Tibial nerve (tissue), 4 donors: ENCODE measurements at places on chromosomes 4 and X. TPM values are rescaled to one million over a fixed set of nuclear protein-coding genes. Genes with fewer than 3 reads are reported as not detected.

- no peak for DNase-seq
Observed at GRCh38 chr4:122819708-122820449, 6.8 kb upstream of the FGF2 start.

Gene PDS5A
- total RNA-seq: 78.1 TPM

DNA sequence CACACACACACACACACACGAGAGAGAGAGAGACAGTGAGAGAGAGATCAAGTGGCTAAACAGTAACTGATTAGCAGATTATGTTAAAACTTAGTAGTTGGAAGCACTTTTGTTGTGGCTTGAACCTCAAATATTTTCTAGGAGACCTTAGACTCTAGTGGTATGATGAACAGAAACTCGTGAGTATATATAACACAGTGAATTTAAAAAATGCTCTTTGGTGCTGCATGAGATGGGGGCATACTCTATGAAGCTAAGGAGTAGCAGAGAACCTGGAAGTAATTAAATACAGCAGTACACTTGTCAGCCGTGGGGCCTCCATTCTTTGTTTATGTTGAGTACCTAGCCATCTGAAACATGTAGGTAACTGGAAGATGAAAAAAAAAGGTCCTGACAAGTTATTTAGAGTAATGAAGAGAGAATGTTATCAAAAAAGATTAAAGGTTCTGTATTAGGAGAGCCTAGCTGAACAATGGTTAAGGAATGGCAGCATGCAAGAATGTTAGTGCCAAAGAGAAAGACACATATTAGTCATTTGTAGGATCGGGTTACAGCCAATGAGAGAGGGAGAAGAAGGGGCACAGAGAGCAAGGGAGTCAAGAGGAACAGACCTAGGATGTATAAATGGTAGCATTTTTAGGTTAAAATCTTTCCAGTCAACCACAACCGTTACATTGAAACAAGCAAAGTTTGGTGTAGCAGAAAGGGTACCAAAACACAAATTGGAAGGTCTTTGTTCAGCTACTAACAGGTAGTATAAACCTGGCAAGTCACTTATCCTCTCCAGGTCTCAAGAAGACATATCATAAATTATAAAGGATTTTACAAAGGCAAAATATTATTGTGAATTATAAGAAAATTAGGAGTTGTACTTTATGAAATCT lies 316.7 kb upstream of the DIPK2B start:
- no peak for DNase-seq

Gene PCDH11X
- 0.84 TPM for total RNA-seq

GRCh38 chrX:135086197-135086854 lies 34.0 kb downstream of the ETDB start:
- peak; percentile 38 for DNase-seq

GRCh38 chrX:17547658-17548057 lies 172.7 kb downstream of the NHS start:
- no peak for DNase-seq

DNA sequence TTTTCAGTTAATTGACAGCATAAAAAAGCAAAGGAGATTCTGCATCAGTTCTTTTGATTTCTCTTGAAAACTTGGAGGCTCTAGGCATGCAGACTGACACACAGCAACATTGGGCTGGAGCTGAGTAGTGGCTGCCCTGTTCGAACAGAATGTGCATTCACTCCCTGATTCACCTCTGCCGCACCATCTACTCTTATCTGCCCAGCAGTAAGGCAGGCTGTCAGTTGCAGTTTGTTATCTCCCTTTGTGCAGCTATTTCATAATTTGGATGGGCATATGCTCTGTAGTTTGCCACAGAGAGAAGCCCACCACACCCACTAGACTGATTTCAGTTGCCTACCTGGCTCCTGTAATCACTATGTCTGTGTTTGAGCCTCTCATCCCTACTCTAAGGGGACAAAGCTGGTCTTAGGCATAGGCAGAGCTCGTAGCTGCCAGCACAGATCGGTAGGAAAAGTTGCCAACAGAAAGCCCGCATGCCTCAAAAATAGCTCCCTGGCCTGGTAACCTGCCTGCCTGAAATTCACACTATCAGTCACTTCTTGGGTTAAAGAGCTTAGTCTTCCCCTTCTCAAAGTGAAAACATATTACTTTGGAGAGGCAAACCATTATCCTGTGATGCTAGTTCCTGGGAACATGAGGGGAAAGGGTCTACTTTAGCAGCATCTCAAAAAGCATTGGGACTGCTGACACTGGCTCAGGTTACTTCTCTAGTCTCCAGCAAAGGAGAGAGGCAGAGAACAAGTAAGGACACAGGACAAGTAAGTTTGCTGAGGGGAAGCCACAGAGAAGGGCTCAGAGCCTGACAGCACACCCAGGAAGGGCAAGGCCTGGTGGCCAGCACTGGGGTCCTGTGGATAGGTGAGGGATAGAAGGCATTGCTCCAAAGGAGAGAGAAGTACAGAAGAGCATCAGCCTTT lies 75.9 kb upstream of the TMEM164 start:
- no peak for DNase-seq

- DNase-seq: no peak
Observed at GRCh38 chr4:106981431-106981830, 54.7 kb downstream of the DKK2 start.

DNA sequence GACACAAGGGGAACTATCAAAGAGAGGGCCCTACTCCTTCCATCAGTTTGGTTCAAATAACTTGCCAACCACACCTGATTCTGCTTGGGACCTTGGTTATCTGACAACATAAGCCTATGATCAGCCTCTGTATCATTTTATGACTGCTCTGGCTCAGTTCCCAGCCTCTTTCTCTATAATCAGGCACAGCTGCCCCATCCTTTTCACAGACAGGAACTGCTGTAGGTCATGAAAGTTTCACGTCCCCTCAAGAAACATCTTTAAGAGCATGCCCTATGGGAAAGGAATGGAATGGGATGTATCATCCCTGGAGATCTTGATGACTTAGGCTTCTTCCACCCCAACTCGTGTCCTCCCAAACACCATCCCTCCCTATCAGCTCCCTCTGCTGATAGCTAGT lies 243.4 kb downstream of the AR start:
- DNase-seq: no peak

DNA sequence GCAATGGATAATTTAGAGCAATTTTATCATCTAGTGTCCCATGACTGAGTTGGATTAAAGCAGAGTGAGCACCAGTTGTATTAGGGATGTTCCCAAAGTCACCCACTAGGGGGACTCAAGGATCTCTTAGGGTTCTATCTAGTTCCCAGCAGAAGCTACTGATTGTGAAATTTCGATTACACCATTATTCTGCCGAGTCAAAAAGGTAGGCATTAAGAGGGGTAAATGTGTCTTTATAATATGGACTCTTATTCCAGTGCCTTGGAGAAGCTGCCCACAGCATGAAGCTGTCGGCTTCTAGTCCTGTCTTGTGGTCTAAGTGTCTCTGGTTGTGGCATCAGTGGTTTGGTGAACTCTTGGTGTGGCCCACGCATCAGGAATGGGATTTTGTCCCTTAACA lies 53.3 kb downstream of the RGS12 start:
- DNase-seq: no peak

GRCh38 chr4:99979872-99980271 lies 29.8 kb upstream of the H2AZ1 start:
- DNase-seq: no peak

Gene CHRDL1
- total RNA-seq: 170 TPM

DNA sequence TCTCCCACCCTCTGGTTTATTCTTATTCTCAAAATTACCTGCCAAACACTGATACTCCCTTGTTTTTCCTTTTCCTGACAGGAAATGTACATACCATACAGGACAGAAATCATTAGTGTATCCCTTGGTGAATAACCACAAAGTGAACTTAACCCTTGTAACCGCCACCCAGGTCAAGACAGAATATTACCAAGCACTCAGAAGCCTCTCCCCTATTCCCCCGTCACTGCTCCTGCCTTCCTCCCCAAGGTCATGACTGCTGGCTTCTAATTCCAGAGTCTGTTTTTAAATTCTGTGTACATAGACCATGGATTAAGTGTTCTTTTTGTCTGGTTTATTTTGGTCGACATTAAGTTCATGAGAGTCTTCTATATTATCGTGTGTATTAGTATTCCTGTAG lies 37.7 kb downstream of the HTT start:
- no peak for DNase-seq

DNA sequence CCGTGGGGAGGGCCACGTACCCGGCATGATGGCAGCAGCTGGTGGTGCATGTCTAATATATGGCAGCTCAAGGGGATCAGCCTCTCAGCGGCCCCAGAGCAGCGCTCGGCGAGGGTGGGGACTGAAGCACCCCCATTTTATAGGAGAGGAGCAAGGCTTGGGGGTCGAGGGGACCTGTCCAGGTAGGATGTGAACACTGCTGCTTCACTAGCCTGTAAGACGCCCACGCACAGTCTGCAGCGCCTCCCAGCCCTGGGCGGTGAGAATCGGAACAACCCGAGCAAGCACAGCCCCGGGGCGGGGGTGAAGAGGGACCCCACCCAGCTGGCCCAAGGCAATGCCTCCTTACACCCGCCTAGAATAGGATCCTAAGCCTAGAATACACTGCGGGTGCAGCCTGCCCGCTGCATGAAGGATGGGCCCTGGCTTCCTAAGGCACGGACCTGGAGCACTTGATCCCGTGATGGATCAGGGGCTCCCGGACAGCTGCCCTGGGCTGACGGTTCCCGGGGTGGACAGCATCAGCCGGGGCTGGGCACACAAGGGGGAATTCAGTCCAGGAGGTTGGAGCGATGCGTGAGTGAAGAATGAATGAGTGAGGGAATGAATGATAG lies 17.6 kb downstream of the ADRA2C start:
- DNase-seq: no peak

Gene STOX2
- total RNA-seq: 20.1 TPM
